ENCODE measurements at places on chromosomes 4 and X.

- peak; percentile 5 for DNase-seq
Measured at GRCh38 chrX:109886122-109886761, 116.7 kb upstream of the TMEM164 start.

- DNase-seq = no peak
Measured at GRCh38 chr4:141458501-141458900, 177.9 kb upstream of the IL15 start.

DNA sequence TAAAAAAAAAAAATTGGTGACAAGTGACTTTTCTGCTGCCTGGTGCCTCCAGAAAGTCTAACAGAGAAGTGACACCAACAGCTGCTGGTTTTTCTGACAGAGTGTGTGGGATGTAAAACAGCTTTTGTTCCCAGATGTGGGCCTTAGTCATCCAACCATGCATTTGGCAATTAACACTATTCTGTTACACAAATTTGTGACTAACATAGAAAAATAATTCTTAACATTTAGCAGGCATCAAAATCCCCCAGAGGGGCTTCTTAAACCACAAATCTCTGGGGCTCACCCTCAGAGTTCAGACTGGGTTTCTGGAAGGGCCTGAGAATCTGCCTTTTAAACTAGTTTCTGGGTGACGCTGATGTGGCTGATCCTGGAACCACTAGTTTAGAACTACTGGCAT lies 100.5 kb upstream of the PCDH7 start:
- no peak for DNase-seq

DNA sequence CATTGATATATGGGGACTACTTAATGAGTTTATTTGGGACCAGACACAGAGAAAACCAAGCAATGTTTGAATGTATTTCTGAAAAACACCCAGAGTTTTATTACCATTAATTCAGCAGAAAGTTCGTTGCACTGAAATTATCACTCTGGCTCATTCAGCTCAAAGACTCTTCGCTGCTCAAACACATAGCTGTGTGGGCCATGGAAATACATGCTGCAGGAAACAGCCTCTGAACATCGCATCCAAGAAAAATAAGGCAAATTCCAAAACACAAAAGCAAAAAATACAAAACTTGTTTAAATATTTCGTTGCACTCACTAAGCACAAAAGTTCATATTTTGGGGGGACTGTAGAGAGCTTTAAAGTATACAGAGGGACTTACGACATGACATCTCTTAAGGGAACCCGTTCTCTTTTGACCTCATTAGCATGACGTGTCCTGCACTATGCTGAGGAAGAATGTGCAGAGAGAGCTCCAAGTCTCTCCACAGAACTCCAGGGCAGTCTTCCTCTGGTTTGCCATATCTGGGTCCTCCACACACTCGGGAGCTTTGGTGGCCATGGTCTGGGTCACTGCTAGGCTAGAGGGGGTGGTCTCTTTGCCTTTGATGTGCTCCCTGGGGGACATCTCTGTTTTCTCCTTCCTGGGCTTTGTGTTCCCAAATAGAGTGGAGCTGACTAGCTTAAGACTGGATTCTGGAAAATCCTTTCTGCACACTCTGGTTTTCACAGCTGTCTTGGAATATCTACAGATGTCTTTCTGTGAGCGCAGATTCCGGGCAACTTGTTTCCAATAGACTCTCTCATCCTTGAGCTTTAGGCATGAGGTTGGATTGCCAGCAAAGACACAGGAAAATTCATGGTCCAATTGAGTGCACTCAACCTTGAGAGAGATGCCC lies 2.8 kb downstream of the FGFBP1 start:
- no peak for DNase-seq

- no peak for DNase-seq
Measured at GRCh38 chrX:21963731-21964405, 23.4 kb downstream of the SMS start.

DNA sequence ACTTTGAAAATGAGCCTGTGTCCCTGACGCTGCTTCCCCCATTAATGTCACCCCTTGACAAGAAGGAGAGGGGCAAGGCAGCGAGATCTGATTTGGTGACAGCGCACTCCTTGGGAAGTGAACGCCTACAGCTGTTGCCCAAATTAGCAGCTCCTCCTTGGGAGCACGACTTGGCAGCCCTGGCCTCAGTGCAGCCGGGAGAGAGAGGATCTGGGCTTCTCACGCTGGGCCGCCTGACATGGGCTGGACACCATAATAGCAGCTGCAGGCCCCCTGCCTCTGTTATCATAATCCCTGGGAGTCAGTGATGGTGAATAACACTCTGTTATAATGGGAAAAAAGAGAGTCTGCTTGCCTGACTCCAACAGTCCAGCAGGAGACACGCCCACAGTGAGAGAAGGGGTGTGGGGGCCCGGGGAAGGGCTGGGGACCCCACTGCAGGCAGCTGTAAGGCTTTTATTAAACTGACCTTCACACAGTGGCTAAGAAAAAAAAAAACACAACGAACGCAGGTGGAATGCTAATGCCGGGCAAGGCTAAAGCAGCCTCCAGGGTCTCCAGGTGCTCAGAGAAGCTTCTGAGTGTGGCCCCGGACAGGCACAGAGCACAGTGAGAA lies 73.3 kb downstream of the PSAPL1 start:
- no peak for DNase-seq

DNA sequence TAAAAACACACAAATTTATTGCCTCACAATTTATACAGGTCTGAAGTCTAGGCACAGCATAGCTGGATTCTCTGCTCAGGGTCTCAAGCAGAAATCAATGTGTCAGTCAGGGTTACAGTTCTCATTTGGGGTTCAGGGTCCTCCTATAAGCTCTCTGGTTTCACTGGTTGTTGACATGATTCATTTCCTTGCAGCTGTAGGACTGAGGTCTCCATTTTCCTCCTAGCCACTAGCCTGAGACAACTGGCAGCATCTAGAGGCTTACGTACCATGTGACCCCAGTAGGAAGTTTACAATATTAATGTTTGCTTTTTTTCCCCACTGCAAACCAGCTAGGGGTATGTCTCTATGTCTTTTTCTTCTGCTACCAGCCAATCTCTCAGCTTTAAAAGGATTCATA lies 102.5 kb downstream of the CPEB2 start:
- no peak for DNase-seq

DNA sequence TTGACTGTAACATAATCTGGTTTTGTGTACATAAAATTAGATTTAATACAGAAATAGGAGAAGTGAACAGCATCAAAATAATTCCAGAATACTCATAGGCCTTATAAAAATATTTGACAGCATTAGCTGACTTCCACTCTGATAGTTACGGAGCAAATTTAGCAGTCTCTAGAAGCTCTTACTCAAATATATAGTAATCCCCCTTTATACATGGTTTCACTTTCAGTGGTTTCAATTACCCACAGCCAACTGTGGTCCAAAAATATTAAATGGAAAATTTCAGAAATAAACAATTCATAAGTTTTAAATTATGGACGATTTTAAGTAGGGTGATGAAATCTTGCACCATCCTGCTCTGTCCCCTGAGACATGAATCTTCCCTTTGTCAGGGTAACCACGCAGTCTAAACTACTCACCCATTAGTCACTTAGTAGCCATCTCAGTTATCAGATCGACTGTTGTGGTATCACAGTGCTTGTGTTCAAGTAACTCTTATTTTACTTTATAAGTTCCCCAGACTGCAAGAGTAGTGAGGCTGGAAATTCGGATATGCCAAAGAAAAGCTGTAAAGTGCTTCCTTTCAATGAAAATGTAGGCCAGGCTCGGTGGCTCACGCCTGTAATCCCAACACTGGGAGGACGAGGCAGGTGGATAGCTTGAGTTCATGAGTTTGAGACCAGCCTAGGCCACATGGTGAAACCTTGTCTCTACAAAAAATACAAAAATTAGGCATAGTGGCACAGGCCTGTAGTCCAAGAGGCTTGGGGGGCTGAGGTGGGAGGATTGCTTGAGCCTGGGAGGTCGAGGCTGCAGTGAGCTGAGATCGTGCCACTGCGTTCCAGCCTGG lies 17.2 kb upstream of the RTL9 start:
- peak; percentile 43 for DNase-seq

DNA sequence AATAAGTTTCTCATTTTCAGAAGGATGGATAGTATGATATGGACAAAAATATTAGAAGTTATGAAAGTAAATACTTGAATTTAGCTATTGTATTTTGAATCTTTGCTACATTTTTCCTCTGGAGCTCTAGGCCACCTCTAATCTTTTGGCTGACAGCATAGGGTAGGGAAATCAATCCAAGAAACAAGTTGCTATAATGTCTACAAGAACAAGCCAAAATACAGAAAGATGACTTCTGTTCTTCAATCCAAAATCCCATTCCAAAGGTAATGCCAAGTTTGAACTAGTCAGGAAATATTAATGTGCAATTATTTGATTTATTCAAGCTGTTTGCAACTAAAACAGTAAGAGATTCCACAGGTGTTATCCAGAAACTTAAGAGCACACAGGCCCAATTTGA lies 1323.1 kb downstream of the ADGRL3 start:
- DNase-seq = no peak

- DNase-seq = no peak
Measured at GRCh38 chr4:140046016-140046415, 108.0 kb downstream of the MAML3 start.

DNA sequence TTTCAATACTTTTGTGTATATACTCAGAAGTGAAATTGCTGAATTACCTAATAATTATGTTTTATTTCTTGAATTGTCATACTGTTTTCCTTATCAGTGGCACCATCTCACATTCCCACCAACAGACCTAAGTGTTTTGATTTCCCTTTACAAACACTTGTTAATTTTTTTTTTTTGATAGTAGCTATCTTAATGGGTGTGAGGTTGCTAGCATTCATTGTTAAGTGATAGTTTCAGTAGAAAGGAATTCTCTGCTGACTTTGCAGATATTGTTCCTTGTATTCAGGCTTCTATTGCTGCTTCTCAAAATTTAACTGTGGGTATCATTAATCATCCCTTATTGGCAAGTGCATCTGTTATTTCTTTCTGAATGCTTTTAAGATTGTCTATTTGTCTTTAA lies 927.5 kb upstream of the SLIT2 start:
- DNase-seq = no peak

- no peak for DNase-seq
Measured at GRCh38 chrX:120536061-120536460, 24.7 kb downstream of the CUL4B start.

- DNase-seq = no peak
Measured at GRCh38 chr4:137541181-137541580, 8.9 kb upstream of the PCDH18 start.

- DNase-seq = no peak
Measured at GRCh38 chr4:127097061-127097460, 535.7 kb upstream of the INTU start.

- no peak for DNase-seq
Measured at GRCh38 chr4:102620697-102621497, 119.7 kb downstream of the NFKB1 start.

DNA sequence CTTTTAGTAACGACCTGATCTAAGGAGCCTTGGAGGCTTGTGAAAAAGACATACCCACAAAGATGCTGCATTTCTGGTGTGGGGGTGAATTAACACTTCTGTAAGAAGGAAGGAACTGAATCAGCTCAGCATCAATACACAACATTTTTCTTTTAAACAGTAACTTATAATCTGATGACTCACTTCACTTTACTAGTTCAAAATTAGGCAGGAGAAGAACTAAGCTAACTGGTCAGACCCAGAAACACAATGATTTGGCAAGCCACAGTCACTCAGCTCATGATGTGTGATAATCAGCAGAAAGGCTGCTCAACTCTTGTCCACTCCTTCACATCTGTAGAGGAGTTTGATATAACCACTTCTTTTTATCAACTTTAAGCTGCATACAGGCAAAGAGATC lies 4.6 kb downstream of the MMAA start:
- DNase-seq = no peak

- DNase-seq = no peak
Measured at GRCh38 chr4:47838445-47838844, 578 bp upstream of the CORIN start.

DNA sequence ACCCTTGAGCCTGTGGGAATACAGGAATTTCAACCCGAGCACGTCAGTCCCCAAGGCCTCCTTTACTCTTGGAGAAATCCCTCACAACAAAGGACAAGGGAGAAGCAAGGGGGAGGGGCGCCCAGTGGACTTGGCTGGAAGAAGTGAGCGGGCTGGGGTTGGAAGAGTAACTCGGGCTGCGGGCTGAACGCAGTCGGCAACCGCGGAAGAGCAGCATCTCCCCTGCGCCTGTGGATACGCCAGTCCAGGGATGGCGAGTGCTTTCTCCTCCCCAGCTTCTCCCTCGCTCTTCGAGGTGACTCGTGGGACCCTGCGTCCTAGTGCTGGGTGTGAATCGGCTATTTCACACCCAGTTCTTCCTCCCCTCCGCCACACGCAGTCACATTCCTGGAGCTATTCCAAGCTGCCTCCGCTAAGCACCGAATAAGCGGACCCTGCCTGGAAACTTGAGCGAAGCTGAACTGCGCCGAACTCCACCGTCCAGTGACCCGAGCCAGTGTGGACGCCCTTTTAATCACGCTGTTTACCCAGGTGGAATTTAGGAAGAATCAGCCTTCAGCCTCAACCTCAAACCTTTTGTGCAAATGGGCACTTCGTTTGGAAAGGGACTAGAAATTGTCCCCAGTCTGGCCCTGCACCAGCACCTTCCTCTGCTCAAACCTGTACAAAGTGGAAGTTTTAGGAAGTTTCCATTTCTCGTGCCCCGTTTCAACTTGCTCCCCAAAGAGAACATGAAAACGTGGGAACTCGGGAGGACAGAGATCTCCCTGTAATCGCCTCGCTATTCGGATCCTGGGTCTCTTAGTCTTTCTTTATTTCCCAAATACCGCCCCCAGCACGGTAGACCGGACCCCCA lies 64.3 kb upstream of the WDR17 start:
- DNase-seq = no peak

DNA sequence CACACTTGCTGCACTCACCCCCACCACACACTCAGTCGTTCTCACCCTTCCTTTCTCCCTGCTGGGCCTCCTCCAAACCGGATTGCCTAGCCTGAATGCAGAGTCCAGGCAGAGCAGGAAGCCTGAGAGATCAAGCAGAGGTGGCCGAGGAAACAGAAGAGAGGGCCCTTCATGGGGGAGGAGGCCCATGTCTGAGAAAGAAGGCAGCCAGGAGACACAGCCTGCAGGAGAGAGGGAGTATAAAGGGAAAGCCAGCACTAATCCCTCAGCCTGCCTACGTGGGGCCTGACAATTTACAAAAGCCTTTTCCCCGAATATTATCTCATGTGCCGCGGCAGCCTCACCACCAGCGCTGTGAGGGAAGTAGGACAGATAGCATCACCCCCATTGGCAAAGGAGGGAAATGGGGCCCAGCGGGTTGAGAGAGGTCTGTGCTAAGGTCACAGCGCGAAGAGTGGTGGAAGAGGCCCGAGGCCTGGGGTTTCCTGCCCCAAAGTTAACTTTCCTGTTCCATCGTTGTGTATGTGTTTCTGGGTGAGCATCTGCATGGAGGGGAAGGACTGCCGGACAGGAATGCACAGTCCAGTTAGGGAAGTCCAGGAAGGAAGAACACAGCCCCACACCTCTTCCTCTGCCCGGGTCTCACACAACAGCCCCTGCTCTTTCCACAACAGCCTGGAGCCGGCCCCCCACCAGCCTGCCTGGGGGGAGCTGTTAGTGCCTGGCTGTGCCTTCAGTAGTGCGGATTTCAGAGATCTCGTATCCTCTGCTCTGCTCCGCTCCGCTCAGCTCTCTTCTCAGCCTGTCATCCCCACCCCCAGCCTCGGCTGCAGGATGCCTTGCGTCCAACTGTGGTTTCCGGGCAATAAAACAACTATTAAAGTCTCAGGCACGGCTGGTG lies 50.9 kb upstream of the BCOR start:
- no peak for DNase-seq
